ENCODE measurements at places on chromosomes 1 and 21.
A peak's percentile ranks its signal among the peaks of the same experiment; 100 is the strongest.

- no peak for DNase-seq
Measured at GRCh38 chr1:180407051-180407450, 95.3 kb downstream of the ACBD6 start.

DNA sequence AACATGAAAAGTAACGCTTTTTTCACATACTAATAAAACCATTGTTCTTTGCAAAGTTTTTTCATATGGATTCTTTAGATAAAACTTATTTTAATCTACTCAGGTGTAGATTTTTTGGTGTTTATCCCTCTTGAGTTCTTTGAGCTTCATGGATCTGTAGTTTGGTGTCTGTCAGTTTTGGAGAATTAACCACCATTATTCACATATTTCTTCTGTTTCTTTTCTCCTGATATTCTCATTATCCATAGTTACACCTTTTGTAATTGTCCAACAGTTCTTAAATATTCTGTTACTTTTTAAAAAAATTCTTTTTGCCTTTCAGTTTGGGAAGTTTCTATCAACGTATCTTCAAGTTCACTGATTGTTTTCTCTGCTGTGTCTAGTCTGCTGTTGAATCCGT, 18.6 kb downstream of the HS2ST1 start:
- DNase-seq = no peak

- DNase-seq = no peak
Measured at GRCh38 chr1:24186031-24186710, 918 bp downstream of the IFNLR1 start.

DNA sequence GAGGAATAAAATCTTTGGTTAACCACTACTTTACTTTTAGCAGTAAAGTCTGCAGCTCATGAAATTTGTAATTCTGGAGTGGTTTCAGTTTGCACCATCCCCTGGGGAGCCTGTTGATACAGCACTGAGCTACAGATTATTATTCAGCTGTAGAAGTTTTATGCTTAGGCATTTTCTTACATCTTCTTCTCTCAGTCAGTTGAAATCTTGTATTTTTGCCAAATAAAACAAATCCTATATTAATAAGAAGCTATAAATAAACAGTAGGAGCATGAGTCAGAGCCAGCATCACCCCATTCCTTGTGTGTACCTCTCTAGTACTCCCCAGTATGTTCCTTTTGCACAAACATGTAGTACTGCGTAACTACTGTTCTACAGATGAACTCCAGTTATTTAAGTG, 118.9 kb downstream of the ATF6 start:
- DNase-seq = peak; percentile 59

GRCh38 chr1:111195002-111195684, 5.3 kb downstream of the DENND2D start:
- DNase-seq = no peak

GRCh38 chr1:191870490-191870889, 287.8 kb upstream of the RGS18 start:
- no peak for DNase-seq

GRCh38 chr1:25572708-25573590, 29.5 kb downstream of the LDLRAP1 start:
- DNase-seq = peak; percentile 79

DNA sequence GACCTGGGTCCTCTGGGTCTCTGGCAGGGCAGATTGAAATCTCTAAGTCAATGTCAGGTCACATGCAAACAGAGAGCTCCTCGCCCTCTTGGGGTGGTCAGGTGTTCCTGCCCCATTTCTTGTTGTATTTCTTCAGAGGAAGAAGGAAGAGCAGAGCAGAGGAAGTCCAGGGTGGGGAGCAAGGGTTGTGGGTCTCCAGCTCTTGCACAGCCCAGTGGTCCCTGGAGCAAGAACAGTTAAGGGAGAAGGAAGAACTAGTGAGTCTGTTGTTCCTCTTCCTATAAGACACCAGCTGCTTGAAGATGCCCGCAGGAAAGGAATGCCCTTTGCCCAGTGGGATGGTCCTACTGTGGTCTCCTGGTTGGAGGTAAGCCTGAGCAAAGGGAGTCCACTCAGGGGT, 26.3 kb downstream of the MYOG start:
- DNase-seq = no peak

- no peak for DNase-seq
Measured at GRCh38 chr1:154913273-154913672, 23.2 kb downstream of the PMVK start.

- no peak for DNase-seq
Measured at GRCh38 chr1:43304314-43304681, 3.5 kb downstream of the TIE1 start.

DNA sequence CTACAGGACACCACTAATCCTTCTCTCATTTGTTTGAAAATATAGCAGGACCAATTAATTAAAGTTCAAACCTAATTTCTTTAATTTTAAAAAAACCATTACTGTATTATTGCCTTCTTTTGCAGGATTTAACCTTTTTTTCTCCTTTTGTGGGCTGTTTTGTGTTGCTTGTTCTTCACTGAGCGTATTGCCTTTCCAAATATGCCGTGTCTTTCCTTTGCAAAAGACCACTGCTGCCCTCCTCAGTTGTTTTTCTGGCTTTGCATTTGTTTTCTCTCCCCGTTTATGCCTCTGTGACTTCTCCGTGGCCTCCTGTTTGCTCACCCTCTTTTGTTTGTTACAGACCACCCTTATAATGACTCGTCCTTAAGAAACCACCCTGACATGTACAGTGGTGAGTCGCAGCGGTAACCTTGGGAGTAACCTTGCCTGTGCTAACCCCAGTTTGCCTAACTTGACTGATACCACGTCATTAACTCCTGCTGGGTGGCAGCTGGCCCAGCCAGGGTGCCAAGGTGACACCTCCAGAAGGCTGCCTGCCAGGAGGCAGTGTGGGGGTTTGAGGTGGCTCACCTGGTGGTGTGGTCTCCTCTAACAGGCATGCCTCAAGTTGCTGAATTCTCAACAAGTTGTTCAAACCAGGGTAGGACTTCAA, 81.1 kb upstream of the CNTN2 start:
- no peak for DNase-seq

DNA sequence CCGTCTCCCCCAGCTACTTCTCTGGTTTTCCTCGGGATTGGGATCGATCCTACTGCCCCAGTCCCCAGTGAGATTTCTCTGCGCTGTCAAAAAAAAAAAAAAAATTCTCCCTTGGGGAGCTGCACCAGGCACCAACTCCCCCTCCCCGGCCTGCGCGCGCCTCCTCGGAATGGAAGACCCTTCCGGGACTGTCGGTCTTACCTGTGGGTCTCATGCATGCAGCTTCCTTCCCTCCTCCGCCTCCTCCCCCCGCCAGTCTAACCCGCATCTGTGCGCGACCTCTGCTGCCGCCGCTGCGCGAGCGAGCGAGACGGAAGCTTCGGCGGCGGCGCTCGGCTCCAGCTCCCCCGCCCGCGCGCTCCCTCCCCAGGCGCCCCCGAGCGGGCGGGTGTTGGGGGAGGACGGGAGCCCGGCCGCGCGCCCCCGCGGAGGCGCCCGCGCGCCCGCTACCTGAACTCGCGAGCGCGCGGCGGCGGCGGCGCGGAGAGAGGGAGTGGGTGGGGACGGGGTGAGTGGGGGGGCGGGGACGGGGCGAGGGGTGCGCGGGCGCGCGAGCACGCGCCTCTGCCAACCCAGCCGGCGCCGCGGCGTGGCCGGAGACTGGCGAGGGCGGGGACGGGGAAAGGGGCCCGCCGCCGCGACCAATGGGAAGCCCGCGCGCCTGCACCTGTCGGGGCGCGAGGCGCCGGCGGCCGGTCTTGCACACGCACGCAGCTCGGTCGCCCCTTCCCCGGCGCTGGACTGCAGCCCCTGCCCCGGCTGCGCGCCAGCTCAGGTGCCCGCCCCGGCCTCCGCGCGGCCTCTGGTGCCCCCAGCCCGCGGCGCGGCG, at the start of gene SUSD4:
Gene SUSD4 (minus strand): TSS at position 321 of the 829 bp plus-strand sequence. CDS start 751 bp downstream, outside the sequence.
- DNase-seq = peak; percentile 30

GRCh38 chr1:23124259-23125026, 44.2 kb downstream of the LUZP1 start:
- DNase-seq = no peak

GRCh38 chr1:17440827-17441168, 1.3 kb upstream of the RCC2 start:
- no peak for DNase-seq

GRCh38 chr21:32193098-32193465, 85.8 kb downstream of the MIS18A start:
- DNase-seq = no peak

GRCh38 chr21:17491716-17492414, 21.0 kb upstream of the CXADR start:
- peak; percentile 77 for DNase-seq

DNA sequence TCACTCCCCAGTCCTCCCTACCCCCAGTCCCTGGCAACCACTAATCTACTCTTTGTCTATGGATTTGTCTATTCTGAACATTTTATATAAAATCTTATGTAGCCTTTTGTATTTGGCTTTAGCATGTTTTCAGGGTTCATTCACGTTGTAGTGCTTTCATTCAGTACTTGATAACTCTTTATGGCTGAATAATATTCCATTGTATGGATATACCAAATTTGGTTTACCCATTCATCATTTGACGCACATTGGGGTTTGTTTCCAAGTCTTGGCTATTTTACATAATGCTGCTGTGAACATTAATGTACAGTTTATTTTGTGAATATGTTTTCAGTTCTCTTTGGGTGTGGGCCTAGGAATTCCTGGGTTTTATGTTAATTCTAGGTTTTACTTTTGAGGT, 2.6 kb downstream of the KDM1A start:
- DNase-seq = no peak

DNA sequence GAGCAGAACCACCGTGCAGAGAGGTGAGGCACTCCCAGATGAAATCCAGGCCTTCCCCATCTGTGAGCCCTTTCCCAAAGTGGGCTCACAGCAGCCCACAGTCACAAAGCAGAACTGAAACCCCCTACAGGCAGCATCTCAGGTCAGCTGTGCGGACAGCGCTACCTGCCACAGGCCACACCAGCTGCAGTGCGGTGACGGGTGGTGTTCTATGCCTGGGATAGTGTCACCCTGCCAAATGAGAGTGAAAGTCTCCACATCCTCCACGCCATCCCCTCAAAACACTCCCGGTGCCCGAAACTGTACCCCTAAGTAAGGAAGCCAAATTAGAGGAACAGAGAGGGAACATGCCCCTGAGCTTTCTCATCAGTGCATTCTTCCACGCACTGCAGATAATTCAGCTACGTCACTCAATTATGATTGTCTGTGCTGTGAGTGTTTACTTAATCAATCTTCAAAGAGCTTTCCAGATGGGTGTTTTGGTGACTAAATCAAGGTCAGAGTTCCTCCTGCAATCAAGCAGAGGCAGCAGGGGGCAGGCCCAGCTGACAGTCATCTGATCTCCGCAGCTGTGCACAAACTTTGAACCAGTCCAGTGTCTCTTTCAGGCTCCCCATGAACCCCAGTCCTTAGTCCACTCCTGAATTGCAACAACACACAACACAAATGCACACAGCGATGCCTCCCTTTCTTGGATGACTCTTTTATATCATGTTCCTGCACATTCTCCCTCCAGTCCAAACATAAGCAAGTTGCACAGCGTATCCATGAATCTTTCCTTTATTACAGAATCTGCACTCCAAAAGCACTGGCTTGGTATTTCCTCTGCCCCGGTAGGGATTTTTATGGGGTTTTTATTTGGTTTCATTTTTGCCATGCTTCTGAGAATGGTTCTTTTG, 150.0 kb downstream of the TOMM20 start:
- no peak for DNase-seq

GRCh38 chr1:78677788-78678187, 28.2 kb downstream of the IFI44 start:
- no peak for DNase-seq

- DNase-seq = no peak
Measured at GRCh38 chr1:6630027-6630426, 5.4 kb downstream of the THAP3 start.

- DNase-seq = no peak
Measured at GRCh38 chr21:42403611-42404231, at the start of gene UBASH3A. UBASH3A (plus strand) TSS chr21:42403902; CDS start chr21:42403946, 44 bp downstream.

DNA sequence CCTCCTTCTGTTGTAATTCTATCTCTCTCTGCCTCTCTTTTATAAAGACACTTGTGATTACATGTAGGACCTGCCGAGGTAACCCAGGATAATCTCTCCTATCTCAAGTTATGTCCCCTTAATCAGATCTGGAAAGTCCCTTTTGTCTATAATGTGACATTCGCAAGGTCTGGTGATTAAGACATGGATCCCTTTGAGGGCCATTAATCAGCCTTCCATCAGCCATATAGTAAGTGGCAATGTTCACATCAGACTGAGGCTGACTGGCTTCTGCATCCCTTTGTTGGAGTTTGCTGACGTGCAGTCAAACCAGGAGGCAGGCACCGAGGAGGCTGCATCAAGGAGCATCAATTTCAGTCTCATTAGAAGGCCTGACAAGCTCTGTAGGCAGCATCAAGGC, 209.6 kb downstream of the BACH1 start:
- DNase-seq = no peak

- DNase-seq = peak; percentile 71
Measured at GRCh38 chr1:161139766-161140165, 7.3 kb upstream of the DEDD start.

DNA sequence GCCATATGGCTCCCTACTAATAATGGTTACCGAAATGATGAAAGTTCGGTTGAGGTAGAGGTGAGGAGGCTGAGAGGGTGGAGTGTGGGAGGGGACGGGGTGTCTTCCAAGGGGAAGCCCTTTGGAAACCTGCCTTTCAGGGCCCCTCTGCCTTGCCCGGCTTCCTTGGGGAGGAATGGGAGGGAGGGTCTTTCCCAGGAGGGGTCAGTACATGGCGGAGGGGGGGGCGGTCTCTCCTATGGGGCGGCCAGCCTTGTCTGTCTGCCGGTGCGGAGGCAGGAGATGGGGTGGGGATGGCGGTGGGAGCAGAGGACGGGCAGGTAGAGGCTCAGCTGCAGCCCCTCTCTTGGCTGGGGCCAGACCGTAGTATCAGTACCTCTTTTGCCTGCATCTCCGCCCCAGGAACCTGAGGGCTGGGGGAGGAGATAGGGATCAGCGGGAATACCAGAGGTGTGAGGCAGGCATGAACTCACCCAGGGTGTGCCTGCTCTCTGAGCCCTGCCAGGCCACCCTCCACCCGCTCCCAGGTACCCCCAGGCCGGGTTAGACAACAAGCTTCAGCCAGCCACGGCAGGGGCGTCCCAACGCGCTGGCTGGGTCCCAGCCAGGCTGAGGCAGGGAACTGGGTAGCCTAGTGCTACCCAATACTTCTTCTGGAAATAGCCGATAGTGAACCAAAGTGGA, 79.4 kb upstream of the POU3F1 start:
- no peak for DNase-seq

GRCh38 chr1:174060090-174060489, 37.9 kb upstream of the RC3H1 start:
- DNase-seq = no peak

DNA sequence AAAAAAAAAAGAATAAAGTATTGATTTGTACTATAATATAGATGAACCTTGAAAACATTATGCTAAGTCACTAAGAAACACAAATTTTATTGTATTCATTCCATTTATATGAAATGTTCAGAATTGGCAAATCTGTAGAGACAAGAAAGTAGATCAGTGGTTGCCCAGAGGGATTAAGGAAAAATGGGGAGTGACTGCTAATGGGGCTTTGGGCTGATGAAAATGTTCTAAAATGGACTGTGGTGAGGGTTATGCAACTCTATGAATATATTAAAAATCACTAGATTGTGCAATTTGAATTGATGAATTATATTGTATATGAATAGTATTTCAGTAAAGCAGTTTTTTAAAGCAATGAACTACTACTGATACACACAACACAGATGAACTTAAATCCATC, 10.0 kb downstream of the GDAP2 start:
- no peak for DNase-seq

- no peak for DNase-seq
Measured at GRCh38 chr1:11031624-11032262, 15.3 kb downstream of the MASP2 start.
